NCI-H1930 (cell line): ENCODE measurements at places on chromosomes 4 and X.

- DNase-seq: no peak
These were observed 11.4 kb downstream of the FAM120C start for GRCh38 chrX:54171527-54172250.

GRCh38 chr4:61588621-61589402 lies 388.7 kb downstream of the ADGRL3 start:
- no peak for DNase-seq

- DNase-seq: no peak
These were observed 133.4 kb upstream of the TTC29 start for GRCh38 chr4:147078875-147079658.

- DNase-seq: no peak
These were observed 285.8 kb upstream of the TRPC5 start for GRCh38 chrX:112368371-112368770.

- DNase-seq: no peak
These were observed 187.2 kb downstream of the AR start for GRCh38 chrX:67731061-67731460.

DNA sequence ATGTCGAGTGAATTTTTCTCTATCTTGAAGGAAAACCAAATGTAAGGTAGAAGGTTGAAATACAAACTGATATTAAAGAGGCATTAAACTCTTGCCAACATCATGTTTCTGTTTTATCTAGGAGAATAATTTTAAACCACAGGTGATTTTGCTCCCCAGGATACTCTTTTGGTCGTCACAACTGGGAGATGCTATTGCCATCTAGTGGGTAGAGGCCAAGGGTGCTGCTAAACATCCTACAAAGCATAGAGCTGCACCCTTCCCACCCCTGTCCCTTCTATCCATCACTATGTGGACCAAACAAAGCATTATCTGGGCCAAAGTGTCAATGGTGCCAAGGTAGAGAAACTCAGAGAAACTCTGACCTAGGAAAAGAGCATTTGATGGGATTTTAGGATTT lies 154.6 kb upstream of the MAGEB2 start:
- DNase-seq: no peak

GRCh38 chr4:156941940-156942548 lies 29.6 kb downstream of the PDGFC start:
- DNase-seq: no peak

DNA sequence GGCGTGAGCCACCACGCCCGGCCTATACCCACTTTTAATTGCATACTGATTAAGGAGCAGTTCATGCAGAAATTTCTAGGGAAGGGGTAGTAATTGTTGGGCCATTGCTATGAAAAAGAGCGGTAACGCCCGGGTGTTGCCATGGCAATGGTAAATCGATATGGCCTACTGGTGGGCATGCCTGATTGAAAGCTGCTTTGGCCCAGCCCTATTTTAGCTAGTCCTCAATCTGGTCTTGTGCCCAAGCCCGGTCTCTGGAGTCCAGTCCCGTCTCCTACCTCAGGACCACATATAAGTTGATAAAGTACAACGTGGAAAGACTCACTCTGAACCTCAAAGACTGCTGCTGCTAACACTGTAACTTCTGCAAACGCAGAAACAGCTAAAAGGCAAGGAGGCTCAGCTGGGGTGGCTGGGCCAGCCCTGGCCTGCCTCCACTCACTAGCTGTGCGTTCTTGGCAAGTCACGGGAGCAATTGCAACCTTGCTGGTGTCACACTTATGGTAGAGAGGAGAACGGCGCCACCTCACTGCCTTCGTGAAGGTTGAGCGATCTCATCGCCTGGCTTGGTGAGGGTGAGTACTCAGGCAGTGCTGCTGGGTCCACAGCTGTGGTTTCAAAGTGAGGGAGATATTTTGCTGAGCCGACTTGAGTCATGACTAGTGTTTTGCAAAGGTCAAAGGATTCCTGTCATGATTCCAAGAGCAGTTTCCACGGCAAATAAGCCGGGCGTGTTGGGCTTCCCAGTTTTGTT lies 57.0 kb upstream of the GRPEL1 start:
- no peak for DNase-seq

DNA sequence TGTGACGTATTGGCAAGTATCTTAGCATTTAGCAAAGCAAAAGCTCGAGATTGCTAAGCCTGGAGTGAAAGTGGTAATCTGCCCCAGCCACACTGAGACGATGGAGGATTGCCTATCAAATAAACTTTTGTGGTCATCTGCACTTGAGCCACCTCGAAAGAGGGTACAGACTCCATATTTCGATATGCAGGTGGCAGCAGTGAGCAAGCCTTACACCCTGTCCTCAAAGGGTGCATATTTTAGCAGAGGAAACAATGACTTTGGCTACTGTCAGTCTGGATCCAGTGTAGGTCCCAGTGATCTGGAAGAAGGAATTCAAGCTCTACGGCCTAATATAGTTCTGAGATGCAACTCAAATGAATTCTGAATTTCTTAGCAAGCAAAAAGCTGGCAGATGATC lies 153.9 kb downstream of the ATG4A start:
- DNase-seq: no peak

DNA sequence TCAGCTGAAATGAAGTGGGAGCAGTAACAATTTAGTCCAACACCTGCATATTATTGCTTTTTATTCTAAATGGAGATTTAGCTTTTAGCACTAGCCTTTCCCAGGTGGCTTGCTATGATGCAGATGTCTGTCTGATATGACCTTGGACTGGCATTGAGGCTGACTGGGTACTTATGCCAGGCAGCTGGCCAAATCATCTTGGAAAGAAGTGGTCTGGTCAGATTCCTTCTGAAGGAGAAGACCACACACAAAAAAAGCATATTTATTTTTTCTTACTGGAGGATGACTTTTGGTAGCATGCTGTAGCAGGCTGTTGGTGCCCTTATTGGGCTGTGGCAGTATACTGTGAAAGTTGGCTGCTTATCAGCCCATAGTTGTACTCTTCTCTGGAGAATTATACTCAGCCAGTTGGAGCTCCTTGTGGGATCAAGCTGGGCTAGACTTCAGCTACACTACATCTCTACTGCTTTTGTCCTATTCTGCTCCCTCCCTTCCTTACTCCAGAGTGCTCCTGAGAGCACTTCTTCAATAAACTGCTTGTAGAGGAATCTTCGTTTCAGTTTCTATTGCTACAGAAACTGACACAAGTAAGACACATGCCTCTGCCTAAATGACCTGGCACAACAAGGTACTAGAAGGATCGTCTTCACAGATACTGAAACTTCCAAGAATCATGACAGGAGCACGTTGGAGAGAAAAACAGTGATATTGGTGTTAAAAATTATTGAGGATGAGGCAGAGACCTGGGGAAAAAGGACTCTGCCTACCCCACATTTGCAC lies 196.8 kb upstream of the RPS6KA3 start:
- no peak for DNase-seq

DNA sequence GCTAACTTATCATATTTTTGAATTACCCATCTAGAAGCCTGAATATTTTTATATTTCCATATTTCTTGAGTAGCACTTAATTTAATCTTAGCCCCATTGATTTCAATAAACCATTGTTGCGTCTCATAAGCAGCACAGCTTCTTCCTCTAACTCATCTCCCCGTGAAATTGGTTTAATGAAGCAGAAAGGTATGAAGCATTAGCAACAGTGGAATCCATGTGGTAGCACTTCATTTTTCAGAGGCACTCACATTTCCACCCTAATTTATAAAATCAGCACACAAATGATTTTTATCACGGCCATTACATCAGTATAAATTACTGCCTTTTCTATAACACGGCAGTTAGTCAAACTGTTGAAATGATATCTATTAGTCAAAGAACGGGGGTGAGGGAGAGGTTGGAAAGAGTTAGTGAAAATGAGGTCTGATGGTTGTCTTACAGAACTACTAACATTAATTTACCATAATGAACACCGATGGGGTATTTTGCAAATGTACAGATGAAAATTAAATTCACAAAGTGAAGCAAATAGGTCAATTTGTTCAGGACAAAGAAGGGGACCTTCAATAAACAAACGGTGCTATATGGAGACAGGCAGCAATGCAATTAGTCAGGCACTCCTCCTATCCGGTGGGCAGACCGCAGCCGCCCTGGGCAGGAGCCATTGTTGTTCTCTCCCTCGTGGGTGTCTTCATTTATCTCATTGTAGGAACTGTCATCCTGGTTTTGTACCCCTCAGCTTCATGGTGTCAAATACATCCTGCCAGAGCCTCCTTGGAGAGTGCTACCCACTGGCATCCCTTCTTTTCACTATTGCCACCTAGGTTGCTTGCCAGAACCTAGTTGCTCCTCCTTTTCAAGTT lies 205.7 kb downstream of the SOX3 start:
- DNase-seq: no peak

DNA sequence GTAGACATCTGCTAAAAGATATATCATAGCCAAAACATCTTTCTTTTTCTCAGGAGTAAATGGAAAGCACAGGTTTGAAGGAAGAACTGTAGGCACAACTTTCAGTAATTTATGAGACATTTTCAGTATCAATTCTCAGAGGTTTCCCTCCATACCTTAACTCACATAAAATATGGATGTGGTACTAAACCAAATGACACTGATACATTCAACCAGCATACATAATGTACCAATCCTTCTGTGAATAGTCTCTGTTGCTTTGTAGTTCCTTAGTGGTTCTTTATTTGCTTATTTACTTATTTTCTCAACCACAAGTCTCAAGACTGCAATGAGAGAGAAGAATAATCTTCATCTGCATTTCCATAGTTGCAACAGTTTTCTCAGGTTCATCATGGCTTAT lies 96.1 kb downstream of the ARHGAP24 start:
- no peak for DNase-seq

- DNase-seq: no peak
These were observed 150.3 kb upstream of the LCORL start for GRCh38 chr4:18171896-18172295.

- no peak for DNase-seq
These were observed 50.3 kb downstream of the MED28 start for GRCh38 chr4:17664755-17665154.

DNA sequence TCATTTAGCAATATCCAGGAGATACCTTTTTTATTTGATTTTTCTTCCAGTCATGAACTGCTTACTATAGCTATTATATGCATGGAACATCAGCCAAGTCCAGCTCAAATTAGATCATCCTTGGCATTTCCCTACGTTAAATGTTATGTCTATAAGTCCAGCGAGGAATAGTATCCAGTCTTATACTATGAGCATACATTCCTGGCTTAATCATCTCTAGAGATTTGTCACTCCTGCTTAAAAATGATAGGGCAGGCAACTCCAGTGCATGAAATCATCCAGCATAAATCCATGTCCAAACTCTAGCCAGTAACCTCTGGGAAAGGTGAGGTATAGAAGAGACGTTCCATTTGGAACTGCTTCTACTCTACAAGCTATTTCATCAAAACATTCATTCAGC lies 126.7 kb upstream of the VCX2 start:
- DNase-seq: no peak

- no peak for DNase-seq
These were observed 53.0 kb upstream of the KDR start for GRCh38 chr4:55178226-55179005.

GRCh38 chrX:10079231-10079630 lies 77.5 kb upstream of the CLCN4 start:
- DNase-seq: no peak

GRCh38 chrX:149962859-149963757 lies 24.8 kb upstream of the EOLA2 start:
- DNase-seq: peak; percentile 28

- no peak for DNase-seq
These were observed 225.6 kb downstream of the FBXW7 start for GRCh38 chr4:152310257-152310656.

DNA sequence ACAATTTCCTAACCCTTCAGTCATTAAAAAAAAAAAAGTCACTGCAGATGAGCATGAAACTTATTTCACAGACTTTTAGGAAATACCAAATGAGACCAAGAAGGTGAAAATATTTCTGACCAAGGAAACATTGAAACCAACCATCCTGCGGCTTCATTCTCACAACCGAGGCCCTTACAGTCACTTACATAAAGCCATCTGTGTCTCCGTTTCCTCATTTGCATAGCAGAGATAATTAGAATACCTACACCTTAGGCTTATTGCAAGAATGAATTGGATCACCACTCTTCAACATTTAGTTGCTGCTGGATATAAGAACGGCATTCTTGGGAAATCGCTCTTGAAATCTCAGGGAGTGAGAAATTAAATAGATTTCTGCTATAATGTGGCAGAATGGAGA lies 356.2 kb downstream of the HS3ST1 start:
- no peak for DNase-seq

- no peak for DNase-seq
These were observed 39.7 kb downstream of the TSPAN5 start for GRCh38 chr4:98618680-98619079.

DNA sequence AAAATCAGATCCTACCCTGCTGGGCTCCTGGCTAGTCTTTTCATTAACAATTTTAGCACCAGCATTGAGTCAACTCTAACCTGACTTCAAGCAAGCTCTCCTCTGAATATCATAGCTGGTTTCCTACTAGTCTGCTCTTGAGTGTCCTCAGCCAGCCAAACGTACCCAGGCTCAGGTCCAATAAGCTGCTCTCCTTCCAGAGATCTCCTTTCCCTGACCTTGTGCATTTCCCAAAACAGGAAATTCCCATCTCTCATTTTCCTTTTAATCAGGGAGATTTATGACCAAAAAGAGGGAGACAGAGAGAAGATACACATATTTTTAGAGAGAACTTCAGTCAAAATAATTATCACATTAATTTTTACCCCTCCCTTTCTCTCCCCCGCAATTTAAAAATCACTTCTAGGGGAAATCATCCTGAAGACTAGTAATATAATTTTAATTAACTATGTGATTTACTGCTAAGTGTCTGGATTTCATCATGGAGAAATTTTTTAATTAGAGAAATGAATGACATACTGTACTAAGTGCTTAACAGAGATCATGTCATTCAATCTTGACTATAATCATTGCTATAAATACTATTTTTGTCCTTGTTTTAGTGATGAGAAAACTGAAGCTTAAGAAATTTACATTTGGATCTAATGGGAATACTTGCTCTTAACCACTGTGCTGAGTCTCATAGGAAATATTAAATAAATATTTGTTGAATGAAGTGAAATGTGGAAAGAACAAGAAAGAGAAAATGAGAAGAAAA lies 421.7 kb upstream of the INTU start:
- DNase-seq: no peak

DNA sequence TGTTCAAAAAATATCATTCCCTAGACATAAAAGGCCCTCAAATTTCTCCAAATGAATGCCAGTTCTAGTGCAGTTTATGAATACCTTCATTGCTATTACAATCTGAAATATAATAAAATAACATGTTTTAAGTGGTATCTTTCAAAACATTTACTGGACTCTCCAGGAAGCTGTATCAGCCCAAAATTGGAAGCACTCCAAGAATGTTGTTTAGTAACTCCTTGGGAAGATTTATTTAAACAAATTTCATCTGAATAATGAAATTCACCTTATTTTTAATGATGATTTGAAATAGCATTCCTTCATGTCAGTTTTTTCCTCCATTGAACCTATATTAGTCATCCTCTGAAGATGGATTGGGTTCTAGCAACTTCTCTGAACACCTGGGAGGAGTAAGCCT lies 217.2 kb upstream of the PCDH18 start:
- DNase-seq: no peak

DNA sequence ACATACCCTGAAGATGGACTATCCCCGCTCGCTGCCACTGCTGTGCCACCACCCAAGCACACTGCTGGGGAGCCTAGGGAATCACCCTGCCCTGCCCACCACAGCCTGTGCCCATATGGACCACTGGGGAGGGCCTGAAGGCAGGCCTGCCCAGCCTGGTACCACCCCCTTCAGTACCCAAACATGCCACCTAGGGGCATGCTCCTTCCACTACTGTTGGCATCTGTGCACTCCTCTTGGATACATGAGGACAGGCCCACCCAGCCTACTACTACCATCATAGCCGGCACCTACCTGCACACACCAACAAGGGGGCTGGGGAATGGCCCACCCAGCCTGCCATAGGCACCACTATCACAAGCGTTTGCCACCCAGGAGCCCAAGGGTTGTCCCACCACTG lies 30.1 kb upstream of the PRDX4 start:
- no peak for DNase-seq
